HuH-7.5 (cell line): ENCODE measurements at places on chromosomes 6 and 20.

DNA sequence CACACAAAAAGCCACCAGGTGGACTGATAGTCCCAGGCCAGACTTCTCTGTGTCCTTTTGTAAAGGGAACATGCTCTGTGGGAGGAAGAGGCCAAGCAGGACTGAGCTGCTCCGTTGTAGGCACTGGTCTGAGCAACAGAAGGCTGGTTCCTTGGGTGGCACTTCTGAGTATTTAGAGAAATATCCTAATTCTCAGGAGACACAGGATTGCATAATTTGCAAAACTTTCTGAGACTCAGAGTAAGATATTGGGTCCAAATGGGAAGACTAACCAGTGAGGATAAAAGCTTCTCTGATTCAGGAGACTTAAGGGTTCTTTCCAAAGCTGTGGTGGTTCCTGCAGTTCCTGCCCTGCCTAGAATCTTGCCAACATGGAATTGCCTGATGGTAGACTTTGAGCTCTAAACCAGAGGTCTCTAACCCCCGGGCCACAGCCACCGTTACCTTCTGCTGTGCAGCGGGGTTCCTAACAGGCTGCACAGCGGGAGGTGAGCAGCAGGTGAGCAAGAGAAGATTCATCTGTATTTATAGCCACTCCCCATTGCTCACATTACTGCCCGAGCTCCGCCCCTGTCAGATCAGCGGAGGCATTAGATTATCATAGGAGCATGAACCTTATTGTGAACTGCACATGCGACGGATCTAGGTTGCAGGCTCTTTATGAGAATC is 107.0 kb downstream of the OLIG3 start:
- no peak for DNase-seq

GRCh38 chr6:29665942-29666825 is 9.3 kb downstream of the MOG start:
- no peak for DNase-seq

DNA sequence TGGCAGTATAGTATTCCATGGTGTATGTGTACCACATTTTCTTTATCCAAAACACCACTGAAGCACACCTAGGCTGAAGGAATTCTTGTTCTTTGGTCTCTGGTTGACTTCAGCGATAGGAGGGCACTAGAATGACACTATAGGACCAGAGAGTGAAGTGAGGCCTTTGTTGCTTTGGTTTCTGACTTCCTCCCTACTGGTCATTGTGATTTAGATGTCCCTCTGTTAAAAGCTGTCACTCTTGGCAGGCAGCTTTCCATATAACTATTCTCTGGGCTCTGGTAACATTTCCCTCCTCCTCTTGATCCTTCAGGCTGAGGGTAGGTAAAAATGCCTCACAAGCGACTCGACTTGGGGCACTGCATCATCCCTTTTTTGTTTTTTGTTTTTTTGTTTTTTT is 236.3 kb downstream of the MAFB start:
- DNase-seq = no peak

DNA sequence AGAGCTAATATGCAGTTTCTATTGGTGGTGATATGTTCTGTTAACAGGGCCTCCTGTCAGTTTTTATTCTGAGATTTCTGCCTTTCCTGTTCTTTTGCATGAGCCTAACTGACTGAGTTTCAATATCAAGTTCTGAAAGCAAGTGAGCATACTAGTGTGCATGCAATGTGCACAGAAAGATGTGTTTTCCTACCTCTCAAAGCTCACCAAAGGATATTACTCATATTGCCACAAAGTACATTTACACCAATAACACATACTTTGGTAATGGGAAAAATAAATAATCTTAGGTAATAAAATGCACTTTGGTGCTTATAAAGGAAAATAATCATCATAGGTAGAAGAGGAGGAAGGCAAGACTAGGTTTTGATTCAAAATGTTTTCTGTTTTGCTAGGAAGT is 195.0 kb downstream of the KHDC1L start:
- no peak for DNase-seq

GRCh38 chr6:119442776-119443184 is 93.2 kb upstream of the MAN1A1 start:
- DNase-seq = no peak

DNA sequence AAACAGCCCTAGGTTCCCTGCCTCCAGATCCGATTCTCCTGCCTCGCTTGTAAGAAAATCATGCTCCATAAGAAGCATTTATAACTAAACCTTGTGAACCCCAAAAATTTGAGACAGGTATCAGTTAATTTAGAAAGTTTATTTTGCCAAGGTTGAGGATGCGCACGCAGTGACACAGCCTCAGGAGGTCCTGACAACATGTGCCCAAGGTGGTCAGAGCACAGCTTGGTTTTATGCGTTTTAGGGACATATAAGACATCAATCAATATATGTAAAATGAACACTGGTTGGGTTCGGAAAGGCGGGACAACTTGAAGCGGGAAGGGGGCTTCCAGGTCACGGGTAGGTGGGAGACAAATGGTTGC is 2.1 kb downstream of the ACOT13 start:
- no peak for DNase-seq

GRCh38 chr20:4490606-4491280 is 231.0 kb upstream of the PRND start:
- no peak for DNase-seq
